Stimulated activated naive CD4-positive, alpha-beta T cell treated with Interleukin-2 at 50 U/mL for 16 hours (primary cell): ENCODE measurements at places on chromosomes 12 and 14.

DNA sequence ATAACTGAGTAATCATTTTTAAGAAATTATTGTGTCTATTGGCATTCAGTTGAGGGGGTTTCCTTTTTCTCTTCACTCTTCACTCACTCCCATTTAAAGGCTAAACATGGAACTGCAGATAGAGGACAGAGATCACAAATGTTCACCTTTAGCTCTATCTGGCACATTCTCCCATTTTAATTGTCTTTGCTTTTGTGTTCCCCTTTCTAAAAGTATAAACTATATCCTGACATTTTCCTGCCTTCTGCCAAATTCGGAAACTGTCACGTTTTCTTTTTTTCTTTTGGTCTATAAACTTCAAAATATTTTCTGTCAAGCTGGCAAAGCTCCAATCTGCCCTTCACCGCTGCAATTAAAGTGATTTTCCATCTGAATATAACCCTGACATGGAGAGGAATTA, 219.8 kb upstream of the CDKN3 start:
- DNase-seq, result no peak

- DNase-seq, result no peak
These were observed 1.8 kb upstream of the KRT82 start for GRCh38 chr12:52407918-52408317.

GRCh38 chr12:4984971-4985370, 58.7 kb upstream of the KCNA5 start:
- DNase-seq, result no peak

DNA sequence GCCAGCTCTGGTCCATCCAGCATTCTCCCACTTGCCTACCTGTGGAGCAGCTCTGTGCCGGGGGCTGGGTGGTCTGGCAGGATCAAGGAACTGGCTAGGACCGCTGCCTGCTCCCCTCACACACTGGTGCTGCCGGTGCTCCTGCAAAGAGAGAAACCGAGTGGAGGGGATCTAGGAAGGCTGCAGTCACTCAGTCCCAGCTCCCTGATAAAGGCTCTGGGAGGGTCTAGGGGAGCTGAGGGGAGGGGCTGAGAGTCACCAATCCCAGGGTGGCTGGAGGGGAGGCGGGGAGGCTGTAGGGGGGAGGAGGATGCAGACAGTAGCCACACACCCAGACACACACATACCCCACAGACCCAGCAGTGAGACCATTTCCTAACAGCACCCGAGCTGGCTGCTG, at the start of gene TAC3:
TAC3 (minus strand) TSS at position 182 of the 400 bp plus-strand sequence. CDS start 732 bp downstream, outside the sequence.
- no peak for DNase-seq

GRCh38 chr14:53628732-53629430, 327.7 kb downstream of the BMP4 start:
- DNase-seq, result no peak

DNA sequence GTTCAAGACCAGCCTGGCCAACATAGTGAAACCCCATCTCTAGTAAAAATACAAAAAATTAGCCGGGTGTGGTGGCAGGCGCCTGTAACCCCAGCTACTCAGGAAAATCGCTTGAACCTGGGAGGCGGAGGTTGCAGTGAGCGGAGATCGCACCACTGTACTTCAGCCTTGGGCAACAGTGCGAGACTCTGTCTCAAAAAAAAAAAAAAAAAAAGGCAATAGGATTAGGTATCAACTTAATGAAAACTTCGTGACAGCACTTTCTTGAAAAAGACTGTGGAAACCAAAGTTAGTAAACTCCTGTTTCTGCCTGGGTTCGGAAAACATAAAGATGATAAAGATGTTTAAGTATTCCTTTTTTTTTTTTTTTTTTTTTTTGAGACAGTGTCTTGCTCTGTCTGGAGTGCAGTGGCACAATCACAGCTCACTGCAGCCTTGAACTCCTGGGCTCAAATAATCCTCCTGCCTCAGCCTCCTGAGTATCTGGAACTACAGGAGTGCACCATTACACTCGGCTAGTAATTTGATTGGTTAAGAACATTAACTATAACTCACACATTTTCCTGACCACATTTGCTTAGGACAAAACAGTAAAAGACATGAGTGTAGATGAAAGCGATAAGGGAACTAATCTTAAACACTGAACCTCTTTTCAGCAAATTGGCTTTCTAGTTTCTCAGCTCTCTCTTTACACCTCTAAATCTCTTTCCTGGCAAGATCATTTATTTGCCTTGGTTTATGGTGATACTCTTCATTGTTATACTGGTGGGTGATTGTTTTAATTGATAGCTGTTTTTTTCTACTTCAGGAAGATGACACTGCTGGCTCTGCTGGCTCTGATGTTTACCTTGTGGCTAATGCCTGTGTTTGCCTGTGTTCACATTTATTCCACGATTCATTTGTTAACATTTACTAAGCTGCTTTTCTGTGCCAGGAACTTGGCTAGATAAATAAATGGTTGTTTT, 15.8 kb downstream of the HIF1A start:
- no peak for DNase-seq

DNA sequence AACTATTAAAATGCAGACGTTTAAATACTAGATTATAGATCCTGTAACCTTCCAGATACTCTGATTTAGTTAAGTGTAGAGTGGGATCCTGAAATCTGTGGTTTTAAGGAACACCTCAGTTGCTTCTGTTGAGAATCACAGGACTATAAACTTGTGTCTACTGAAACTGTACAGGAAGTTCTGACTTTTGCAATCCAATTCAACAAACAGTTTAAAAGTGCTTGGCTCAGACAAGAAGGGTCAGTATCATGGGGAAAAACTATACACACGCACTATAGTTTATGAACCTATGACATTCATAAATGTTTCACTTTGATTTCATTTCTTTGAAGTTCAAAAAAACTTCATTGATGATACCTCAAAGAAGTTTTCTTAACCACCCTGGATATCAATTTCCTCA, 13.8 kb downstream of the PDE3A start:
- no peak for DNase-seq

DNA sequence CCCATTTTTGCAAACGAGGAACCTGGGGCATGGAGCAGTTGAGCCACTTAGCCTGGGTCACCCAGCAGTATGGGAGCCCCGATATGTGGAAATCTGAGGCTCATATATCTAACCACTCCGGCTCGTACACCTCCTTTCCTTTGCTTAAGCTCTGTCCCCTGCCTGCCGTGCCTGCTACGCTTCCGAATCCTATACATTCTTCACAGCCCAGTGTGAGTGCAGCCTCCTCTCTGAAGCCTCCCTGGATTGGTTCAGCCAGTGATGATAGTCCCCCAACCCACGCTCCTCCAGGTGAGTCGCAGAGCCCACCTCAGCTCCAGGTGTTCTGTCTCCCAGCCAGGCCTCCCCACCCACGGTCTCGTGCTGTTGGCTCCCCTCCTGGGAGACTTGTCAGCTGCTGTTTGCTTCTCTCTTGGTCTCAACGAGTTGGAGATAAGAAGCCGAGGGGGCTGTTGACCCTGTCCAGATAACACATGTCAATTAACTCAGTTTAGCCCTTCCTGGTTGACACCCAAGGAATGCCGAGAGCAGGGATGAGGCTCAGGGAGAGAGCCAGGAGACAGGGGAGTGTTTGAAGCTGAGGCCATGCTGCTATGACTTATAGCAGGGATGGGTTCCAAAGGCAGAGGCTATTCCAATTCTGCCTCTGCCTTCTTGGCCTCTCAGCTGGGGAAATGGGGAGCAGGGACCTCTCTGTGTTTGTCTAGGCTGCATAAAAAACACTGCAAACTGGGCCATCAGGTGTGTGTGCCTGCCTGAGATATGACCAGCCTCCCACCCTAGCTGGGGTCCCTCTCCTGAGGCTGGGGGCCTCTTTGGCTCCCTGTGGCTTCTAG, 19.0 kb downstream of the SDSL start:
- DNase-seq, result no peak

- no peak for DNase-seq
These were observed 29.8 kb downstream of the SPTB start for GRCh38 chr14:64849940-64850339.

DNA sequence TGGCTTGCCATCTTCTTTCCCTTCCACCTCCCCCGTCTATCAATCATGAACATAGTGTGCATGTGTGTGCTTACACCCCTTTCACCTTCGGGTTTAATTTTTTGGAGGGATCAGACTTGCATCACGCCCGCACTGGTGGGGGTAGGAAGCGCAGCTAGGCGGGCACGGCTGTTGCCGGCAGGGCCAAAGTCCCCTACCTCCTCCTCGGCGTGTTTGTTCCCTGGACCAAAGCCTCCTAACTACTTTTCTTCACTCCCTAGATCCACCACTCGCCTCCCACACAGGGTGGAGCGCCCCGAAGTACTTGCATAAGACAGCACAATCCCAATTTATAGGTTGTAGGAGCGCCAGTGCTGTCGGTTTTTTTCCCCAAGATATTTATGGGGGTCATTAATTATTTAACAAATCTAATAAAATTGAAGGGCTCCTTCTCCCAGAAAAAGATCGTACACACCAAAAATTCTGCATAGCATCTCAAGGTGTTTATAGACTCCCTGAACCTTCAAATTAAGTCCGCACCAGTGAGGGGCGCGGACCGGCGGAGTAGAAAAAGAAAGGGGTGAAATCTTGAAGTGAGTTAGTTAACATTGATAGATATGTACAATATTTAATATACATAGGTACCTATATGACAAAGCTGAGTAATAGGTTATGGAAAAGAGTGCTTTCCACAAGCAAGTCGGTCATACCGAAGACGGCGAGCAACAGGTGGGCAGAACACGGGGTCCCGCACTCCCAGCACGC, 717 bp downstream of the PKP2 start:
- no peak for DNase-seq

DNA sequence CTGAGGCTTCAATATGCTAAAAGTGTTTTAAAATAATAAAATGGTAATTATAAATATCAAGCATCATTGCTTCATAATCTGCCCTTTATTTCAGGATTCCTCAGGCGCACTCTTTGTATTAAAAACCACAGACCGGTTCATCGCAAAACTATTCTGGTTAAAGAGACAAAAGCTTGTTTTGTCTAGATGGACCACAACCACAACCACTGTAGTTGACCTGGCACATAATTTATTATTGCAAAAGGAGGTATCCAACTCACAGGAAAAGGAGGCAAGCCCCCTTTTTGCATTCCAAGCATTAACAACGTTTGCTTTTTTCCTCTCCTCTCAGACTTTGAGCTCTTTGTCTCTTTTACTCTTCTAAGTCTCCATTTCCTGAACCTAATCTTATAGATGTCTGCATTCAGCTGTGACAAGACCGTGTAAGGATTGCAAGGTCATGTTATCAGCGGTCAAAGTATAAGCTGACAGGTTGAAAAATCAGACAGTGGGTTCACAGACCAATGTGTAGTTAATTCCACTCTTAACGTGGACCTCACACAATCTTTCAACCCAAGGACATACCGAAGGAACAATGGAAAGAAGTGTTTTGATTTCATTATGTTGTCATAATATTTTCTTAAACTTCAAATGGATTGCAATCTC, 1057.6 kb downstream of the GALC start:
- no peak for DNase-seq

DNA sequence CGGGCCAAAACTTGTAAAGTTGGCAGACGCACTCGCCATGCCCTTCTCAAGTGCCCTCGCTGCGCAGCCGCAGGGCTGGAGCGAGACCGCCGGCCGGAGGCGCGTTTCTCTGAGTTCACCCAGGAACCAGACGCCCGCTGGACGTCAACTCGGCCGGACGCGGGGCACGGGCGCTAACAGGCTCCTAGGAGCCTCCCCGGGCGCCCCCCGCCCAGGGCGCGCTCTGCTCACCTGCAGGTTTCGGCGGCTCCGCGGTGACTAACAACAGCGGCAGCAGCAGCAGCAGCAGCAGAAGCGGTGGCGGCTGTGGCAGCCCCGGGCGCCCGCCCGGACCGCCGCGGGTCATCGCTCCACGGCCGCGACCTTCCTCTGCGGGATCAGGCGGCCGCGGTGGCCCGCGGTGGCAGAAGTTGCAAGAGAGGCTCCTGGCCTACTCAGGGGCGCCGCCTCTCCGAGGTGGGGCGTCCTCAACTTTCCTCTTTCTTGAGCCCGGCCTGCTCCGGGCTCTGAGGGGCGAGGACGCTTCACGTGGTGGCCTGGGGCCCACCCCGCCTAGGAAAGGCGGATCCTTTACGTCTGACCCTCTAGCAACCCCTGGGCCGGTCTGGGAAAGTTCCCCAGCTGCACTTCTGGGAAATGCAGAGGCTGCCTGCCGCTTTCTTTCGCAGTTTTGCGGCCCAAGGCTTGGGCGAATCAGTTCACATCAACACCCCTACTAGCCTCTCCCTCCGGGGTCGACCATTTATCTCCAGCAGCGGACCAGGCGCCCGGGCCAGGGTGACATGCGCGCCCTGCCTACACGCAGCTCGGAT, at the start of gene PLBD1:
PLBD1 (minus strand) TSS at position 533 of the 812 bp plus-strand sequence; CDS start at position 346, 187 bp downstream.
- no peak for DNase-seq

- no peak for DNase-seq
These were observed 251.2 kb downstream of the SYT1 start for GRCh38 chr12:79115743-79116142.
